ENCODE measurements at places on chromosomes 6 and 20.

- no peak for DNase-seq
Measured at GRCh38 chr6:4225161-4225872, 89.9 kb upstream of the ECI2 start.

DNA sequence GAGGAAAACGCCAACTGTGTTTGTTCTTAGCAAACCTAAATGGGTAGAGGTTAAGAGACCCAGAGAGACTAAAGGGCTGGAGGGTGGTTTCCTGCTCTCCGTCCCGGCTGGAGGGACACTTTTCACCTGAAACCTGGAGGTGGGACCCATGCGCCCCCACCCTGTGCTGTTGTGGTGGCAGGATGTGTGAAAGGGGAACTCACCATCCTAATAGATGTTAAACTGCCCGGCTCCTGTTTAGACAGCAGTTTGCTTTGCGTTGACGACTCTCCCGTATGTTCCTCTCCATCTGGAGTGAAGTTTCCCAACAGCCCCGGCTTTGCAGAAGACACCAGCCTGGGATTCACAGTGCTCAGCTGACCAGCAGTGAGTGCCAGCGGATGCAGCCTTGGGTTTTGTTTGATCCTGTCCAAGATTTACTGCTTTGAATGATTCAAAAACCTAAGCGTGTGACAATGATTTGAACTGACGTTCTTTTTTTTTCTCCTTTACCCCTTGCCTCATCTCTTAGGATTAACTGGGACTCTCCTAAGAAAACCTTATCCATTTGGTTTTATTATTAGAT is 66.0 kb downstream of the CDH4 start:
- DNase-seq, result no peak

DNA sequence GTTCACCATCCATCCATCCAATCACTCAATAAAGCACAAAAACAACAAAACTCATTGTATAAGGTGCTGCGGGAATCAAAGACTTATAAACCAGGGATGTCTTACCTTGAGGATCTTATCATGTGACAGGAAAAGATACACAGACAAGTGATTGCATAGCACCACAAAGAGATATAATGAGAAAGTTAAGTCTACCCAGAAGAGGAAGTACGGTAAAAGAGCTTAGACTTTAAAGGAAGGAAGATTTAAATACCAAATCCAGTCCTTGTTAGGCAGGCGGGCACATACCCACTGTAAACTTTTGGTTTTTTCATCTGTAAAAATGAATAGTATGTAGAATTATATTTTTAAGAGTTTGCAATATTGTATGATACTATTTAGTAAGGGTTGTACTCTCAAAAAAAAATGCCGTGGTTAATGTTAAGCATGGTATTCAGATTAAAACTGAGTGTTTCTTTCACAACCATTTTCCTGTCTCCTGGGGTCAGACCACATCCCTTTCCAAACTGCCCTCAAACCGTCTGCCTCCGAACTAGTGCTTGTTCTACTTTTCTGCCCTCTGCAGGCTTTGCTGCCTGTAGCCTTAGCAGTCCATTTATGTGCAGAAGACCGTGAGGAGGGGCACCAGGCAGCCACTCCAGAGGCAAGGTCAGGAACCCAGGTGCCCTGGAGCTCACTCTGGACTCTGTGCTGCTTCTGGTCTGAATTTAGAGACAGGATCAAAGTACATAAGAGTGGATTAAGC is 179.5 kb upstream of the SYNDIG1 start:
- peak; percentile 27 for DNase-seq

- no peak for DNase-seq
Measured at GRCh38 chr20:36228770-36229169, 7.5 kb upstream of the AAR2 start.

DNA sequence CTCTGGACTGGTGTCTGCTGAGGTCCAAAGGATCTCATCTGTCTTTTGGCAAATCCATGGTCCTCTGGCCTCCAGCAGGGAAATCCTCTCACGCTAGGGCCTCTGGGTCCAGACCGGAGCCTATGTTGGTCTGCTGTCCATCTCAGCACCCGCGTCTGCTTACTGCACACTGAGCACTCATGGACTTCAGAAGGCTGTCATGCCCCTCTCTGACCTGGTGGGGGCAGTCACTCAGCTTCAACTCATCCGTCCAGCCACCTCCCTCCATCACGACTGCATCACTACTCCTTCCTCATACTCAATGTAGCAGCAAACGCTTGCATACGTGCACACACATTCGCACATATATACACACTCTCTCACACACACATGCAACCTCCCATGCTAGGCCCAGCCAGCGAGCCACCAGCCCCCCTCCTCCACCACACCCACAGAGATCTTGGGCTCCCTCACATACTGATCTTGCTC is 33.3 kb downstream of the GABRR2 start:
- DNase-seq, result no peak

- no peak for DNase-seq
Measured at GRCh38 chr20:50398821-50399554, 111.2 kb upstream of the PTPN1 start.

GRCh38 chr6:30800871-30801270 is 56.5 kb upstream of the IER3 start:
- no peak for DNase-seq

DNA sequence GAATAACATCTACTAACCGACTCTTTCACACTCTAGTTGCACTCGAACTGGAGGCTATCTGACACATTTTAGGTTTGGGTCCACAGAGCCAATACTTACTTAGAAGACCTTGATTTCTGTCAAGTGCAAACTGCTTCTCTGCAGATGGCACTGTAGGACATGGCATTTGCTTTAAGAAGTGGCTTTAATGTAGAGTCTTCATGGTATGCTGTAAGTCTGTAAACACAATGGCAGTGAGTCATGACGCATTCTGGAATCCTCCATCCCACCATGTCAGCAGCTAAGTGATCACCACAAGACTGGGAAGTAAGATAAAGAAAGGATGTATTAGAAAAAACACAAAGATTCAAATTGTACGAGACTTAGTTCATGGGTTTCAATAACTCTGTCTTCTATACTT is 377.0 kb upstream of the NOX3 start:
- DNase-seq, result no peak

GRCh38 chr6:27866357-27867050 is 45.7 kb downstream of the OR2B2 start:
- peak; percentile 80 for DNase-seq

- DNase-seq, result no peak
Measured at GRCh38 chr6:109229536-109229935, 134.2 kb downstream of the CEP57L1 start.

- DNase-seq, result peak; percentile 63
Measured at GRCh38 chr20:25065625-25066338, 7.8 kb upstream of the ACSS1 start.

DNA sequence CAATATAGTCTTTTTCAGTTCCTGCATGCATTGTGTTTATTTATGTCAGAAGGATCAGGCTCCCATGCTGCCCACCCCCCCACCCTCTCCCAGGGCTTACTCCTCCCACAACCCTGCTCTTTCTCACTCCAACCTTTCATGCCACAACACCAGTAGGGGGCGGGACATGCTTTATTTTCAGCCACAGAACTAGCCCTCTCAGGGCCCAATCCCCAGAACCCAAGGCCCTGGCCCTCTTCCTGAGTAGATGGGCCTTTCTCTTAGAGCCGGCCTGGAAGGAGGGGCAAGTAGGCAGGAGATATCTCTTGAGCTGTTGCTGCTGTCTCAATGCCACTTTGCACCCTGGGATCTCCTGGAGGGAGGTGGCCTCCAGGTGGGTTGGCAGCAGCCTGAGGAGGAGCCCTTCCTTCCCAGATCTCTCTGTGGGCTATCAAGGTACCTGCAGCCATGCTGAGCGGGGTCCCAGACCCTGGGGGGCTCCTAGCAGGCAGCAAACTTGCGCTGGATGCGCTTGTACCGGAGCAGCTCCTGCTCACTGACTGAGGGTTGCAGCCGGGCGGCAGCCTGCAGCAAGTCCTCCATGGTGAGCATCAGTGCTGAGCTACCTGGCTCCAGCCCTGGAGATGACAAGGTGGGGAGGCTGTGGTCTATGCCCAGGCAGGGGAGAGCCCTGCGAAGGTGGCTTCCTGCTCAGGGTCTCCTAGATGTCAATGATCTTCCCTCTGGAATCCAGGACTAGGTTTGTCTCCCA is 3.5 kb downstream of the GNMT start:
- DNase-seq, result no peak

DNA sequence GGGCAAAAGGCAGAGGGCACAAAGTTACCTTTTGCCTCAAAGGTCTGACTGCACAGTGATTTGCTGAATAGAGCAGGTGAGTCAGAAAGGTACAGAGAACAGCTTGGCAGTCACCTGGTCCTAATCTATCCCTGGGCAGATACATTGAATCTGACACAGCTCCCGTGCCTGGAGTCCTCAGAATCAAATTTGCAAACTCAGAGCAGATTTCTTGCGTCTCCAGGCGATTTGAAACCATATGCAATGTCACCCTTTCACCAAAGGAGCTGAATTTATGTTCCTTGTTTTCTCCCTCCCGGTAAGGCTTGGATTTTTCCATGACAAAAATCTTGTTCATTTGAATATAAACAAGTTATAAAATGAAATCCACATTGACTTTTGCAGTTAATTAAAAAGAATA is 81.6 kb upstream of the SNAP25 start:
- no peak for DNase-seq

DNA sequence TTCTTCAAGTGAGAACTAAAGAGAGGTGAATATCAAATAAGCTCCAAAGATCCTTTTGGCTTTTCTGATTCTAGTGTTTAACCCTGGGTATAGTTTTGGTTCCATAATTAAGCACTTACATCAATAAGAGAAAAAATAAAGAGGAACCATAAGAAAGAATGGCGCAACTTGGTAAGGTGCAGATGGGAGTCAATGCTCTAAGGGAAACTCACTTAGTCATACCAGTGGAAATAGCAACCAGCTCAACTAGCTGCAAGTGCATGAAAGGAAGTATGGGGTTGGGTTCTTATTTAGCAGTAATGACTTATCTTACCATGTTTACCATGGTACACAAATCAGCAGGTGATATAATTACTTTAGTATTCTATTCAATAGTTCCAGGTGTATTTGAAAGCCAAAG is 296.5 kb upstream of the RUNX2 start:
- no peak for DNase-seq

DNA sequence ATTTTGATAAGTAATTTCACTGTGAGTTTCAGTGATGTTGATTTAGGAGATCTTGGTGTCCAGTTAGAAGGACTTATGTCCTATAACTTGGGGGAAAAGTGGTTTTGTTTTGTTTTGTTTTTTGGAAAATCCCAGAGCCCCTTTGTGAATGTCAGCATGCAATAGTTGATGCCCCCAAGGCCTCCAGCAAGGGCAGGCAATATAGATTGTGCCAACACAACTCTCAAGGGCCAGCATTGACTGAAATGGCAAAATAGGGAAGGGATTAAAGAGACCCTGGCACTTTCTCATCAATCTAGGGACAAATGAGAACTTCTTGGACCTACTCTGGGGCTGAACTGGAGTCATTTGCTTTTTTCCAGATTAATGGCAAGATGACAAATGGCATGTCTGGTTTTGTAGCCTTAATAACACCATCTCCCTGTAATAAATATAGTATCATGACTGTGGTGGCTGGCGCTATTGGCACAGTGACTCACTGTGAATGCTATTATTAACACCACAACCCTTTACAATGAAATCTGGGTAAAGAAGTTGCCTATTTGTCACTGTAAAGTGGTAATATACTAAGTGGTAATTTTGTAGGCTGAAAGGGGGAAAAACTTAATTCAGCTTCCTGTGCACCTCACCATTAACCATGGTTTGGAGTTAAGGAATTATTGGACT is 51.8 kb downstream of the ABRACL start:
- no peak for DNase-seq

DNA sequence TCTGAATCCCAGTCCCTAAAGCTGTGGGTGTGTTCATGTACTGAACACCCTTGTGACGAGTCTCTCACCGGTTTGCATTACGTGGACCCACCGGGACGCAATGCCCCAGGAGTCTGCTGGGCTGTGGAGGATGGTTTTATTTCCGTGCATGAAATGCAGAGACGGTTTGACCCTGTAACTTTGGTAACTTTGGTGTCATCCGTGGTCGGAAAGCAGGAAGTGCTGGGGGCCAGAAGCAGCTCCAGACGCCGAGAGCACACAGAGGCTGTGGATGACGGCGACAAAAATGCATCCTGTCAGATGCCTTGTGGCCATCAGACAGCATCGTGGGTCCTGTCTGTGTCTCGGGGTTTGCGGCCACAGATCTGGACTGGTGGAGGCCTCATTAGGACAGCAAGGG is 7.2 kb downstream of the BHLHE23 start:
- DNase-seq, result peak; percentile 40

DNA sequence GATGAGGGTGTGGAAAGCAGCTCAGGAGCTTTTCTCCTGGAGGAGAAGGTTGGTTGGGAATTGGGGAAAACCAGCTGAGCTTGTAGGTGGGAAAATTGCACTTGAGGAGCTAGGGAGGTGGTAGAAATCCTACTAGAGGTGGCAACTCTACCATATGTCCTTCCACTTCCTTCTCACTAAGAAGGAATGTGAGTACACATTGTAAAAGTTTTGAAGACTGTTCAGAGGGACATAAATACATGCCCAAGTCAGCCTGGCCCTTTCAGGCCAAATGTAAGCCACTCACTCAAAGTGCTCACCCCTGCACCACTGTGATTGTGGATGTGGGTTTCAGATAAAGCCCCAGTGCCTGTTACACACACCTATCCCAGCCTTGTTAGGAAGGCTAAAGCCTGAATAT is 290.5 kb upstream of the PLCB4 start:
- no peak for DNase-seq
